Left colon (tissue), 2 donors: ENCODE measurements at places on chromosomes 2 and 18. TPM values are rescaled to one million over a fixed set of nuclear protein-coding genes. Genes with fewer than 3 reads are reported as not detected.

- DNase-seq: no peak
These were observed 66.5 kb upstream of the SKOR2 start for GRCh38 chr18:47317824-47318508.

DNA sequence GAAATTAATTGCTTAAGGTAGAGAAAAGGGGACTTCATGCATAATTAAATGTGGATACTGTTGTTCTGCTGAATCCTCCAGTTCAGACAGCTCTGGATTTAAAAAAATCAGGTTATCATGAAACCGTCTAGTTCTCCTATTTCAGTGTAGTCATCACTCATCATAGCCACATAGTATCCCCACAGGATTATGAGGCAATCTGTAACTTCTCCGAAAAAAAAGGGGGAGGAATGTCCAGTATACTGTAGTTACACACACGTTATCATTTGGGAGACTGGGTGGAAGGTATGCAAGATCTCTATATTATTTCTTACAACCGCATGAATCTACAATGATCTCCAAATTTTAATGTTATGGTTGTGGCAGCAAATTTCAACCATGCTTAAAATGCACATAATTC is 114.0 kb downstream of the HIBCH start:
- DNase-seq: no peak

DNA sequence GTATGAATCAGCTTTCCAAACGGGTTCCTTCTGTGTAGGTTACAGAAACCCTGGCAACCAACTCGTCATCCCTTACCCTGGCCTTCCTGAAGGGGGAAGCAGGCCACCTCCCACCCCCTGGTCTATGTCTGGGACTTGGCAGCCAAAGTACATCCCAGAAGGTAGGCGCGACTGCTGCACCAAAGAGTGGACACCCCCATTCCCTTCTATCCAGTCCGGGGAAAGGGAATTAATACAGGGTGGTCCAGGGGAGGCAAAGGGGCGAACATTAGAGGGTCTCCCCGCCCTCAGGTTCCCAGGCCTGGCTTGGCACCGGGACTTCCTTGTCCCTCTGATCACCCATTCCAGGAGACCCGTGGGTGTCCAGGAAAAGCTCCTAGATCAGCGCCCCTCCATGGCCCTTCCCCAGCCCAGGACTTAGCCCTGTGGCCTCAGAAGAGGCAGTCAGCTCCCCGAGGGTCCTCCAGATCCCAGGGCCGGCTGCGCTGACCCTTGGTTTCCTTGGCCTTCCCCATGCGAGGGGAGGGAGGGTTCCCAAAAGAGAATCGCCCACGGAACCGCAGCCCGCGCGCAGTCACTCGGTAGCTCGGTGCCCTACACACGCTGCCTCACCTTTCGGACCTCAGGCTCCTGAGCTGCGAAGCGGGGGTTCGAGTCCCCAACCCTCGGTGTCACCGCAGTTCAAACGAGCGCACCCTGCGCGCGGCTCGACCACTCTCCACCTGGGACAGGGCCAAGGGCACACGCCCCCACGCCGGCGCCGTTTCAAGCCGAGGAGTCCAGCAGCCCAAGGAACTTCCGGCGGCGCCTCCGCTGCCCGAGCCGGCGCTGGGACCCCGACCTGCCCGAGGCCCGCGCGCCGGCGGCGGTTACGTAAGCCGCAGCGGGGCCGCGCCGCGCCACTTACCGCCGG is at the start of gene PER2:
Gene PER2 (minus strand): TSS at position 874 of the 913 bp plus-strand sequence. CDS start 10,674 bp downstream, outside the sequence.
- peak; percentile 77 for DNase-seq

DNA sequence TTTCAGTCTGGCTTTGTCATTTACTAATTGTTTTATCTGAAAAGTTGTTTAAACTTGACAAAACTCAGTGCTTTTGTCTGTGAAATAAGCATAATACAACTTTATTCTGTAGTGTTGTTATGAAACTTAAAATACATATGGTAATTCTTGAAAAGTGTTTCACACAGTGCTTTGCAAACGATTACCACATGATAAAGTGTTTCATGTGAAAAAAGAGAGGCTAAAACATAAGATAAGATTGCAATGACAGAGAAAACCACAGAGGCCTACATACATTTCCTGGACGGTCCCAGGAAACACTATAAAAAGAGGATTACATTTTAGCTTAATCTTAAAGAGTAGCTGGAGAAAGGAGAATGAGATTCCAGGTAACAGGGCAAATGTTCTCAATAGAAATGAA is 1934.6 kb upstream of the LRRTM1 start:
- DNase-seq: no peak

- DNase-seq: no peak
These were observed 45.6 kb upstream of the ITGAV start for GRCh38 chr2:186544255-186544675.

- no peak for DNase-seq
These were observed 31.0 kb upstream of the ASPRV1 start for GRCh38 chr2:69992310-69993047.

DNA sequence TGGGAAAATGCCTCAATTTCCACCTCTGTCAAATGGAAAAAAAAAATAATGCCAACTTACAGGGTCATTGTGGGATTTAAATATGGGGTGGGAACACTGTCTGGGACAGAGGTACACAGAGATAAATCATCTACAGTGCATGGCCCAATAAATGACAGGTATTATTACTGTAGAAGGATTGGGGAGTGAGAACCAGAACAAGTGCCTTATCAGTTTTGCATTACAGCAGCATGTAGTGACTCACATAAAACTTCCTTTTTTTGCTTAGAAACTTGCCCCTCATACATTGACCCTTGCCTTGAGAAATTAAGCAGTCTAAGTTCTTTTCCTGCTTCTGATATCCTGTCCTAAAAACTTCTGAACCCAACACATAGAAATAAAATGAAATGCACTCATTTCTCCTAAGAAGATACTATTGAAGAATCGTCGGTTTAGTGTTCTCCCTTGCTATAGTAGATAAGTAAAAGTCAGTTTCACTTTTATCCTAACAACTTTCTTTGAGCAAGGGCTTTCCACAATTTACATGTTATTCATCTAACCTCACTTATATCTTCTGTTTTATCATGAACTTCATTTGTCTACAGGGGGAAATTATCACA is 121.0 kb upstream of the HAAO start:
- DNase-seq: no peak

- DNase-seq: no peak
These were observed 199.1 kb upstream of the NXPH2 start for GRCh38 chr2:138979131-138979785.

GRCh38 chr2:156600196-156600595 is 164.0 kb downstream of the GPD2 start:
- no peak for DNase-seq

DNA sequence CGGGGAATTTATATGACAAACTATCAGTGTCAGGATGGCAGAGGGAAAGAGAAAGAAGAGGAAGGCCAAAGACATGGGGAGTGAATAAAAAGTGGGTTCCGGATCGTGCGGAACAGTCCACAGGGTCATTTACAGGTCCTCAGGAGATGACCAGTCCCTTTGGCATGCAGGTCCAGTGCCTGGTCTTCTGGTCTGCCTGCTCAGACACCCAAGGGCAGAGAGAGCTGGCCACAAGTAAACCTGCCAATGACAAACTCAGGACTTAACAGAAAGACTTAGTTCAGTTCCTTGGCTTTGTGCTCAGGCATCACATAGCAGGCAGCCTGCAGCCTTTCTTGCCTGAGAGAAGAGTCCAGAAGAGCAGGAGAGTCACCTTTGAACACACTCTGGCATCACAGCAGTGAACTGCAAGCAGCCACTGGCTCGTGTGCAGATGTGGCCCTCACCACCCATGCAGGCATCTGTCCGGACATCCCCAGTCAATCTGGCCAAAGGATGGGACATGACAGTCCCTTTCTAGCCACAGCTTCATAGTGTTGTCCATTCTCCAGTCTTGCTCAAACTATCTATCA is 14.0 kb downstream of the TMEM127 start:
- DNase-seq: no peak

GRCh38 chr2:62287282-62287681 is 91.4 kb downstream of the B3GNT2 start:
- DNase-seq: no peak

DNA sequence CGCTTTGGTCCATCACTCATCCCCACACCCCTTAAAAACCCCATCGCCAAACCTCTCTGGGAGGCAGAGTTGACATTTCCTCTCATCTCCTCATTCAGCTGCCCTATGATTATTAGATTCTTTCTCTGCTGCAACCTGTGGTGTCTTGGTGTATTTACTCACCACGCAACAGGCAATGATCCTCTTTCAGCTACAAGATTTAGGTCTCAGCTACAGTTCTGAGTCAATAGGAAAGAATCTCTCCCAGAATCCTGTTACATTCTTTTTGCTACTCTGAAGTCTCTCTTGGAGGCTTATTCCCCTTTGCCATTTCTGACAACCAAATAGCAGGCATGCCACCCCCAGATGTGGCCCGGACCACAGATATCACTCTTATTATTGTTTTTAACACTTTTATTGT is 468.3 kb upstream of the GYPC start:
- DNase-seq: no peak

EPB41L3 gene
- 98.6 TPM for total RNA-seq

APOB gene
- 0.24 TPM for total RNA-seq

POMC gene
- 0.59 TPM for total RNA-seq

MC2R gene
- not detected for total RNA-seq

HOXD12 gene
- not detected for total RNA-seq

LRRFIP1 gene
- 123 TPM for total RNA-seq
